ENCODE measurements at places on chromosomes 3 and 15.

DNA sequence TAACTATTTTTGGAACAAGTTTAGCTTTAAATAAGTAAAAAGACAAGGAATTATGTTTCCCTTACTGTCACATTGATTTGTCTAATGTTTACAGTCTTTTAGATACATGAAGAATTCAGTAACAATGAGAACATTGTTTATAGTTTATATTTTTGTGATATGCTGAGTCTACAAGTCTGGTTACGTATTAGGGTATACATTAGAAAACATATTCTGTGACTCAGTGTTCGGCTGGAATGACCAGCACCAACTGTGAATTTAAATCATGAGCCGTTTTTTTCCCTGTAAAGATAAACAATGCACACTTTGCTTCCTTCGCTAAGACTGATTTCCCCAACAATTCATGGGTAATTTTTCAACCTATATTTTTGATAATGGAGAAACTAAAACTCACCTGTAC, 131.5 kb downstream of the DUT start:
- DNase-seq = no peak

- no peak for DNase-seq
These were observed 19.4 kb upstream of the ALDH1A3 start for GRCh38 chr15:100859970-100860828.

- no peak for DNase-seq
These were observed 79.2 kb downstream of the ABHD5 start for GRCh38 chr3:43769885-43770425.

- no peak for DNase-seq
These were observed 13.0 kb upstream of the PARP6 start for GRCh38 chr15:72285402-72285801.

- DNase-seq = no peak
These were observed 644.2 kb downstream of the GRM7 start for GRCh38 chr3:7504886-7505775.

DNA sequence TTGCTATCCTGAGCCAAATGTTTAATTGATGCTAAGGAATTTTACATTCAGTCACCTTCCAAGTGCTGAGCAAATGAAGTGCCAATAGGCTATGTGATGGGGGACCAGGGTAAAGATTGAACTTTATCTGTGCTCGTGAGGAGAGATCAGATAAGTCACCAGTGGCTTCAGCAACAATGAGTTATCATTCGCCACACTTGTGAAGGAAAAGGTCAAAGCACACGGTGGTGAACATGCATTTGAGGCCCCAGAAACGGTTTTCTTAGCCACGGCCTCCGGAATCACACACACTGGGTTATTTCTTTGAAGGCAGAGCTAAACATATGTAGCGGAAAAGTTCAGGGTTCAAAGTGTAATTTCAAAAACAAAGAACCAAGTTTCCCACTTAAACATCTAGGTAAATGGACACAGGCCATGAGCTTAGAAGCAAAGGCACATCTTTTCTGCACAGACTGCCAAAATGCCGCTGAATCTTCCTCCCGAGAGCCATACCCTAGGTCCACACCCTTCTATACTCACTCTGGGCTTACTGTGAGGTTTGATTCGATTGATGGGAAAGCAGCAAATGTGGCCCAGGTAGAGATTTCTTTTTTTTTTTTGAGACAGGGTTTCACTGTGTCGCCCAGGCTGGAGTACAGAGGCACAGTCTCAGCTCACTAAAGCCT, 268.5 kb downstream of the SHQ1 start:
- DNase-seq = no peak

DNA sequence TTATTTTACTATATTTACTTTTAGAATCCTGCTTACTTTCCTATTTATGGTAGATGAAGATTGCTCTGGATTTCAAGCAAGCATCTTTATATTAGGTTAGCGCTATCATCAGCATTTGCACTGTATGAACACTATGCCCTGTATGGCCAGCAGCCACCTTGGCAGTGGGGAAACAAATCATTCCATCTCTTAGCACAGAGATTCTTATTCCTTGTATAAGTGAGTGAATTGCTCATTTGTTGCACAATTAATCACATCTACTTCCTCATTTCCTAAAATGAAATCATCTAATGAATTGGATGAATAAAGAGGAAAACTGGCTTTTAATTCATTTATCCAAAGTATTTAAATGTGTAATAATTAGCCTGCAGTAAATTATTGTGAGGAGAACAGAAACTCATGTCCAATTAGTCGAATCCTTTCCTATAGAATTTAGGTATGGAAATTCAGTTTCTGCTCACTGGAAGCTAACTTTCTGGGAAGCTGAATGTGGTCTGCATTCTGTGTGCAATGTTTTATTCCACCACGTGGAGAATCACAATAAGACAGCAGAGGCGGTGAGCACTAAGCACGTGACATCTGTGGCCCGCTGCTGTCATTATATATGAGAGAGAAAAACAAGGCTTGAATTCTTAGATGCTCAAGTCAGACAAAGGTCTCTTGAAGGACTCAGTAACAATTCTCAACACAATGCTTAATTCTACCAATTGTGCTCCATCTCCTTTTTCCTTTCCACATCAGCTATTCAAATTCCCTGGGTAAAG, 93.4 kb downstream of the PEX5L start:
- DNase-seq = no peak
